Posterior vena cava (tissue), 2 donors: ENCODE measurements at places on chromosomes 16 and 17.

DNA sequence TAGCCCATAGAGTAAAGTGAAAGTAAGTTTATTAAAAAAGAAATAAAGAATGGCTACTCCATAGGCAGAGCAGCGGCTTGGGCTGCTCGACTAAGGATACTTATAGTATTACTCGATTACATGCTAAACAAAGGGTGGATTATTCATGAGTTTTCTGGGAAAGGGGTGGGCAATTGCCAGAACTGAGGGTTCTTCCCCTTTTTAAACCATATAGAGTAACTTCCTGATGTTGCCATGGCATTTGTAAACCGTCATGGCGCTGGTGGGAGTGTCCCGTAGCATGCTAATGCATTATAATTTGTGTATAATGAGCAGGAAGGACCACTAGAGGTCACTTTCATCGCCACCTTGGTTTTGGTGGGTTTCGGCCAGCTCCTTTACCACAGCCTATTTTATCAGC lies 13.3 kb upstream of the GAS7 start:
- DNase-seq, result no peak

GRCh38 chr16:80129791-80130190 lies 411.0 kb upstream of the DYNLRB2 start:
- no peak for DNase-seq

- no peak for DNase-seq
Measured at GRCh38 chr17:45430738-45431530, 1.7 kb downstream of the ARHGAP27 start.

- no peak for DNase-seq
Measured at GRCh38 chr17:1797323-1797722, 32.4 kb downstream of the SMYD4 start.

GRCh38 chr17:34203018-34203638 lies 52.0 kb upstream of the CCL2 start:
- DNase-seq, result no peak

DNA sequence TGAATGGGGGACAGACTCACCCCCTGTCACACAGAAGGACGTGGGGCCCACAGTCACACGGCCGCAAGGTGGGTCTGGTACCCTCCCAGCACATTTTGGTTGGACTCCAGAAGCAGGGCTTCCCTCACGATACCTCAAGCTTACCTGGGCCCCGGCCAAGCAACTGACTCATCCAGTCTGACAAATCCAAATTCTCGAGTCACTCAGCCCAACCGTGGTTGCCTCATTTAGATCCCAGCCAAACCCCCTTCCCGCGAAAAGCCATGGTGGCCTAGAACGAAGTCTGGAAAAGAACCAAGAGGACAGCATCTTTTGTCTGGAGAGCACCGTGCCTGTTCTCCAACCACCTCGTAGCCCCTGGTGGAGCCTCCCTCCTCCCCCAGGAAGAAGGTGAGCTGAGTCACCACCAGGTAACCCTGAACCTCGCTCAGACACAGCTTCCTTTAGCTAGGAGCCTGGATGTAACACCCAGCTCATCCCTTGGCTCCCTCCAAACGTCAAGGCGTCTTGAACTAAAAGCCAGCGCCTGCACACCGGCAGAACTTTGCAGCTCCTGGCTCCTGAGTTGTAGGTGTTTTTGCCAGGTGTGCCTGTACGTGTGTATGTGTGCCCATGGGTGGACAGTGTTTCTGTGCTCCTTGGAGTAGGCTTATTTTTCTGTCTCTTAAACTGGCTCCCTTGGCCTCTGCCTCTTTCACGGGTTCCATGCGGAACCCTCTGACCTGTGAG lies 78.9 kb downstream of the CMIP start:
- peak; percentile 89 for DNase-seq
